ENCODE measurements at places on chromosomes 6 and 20.

DNA sequence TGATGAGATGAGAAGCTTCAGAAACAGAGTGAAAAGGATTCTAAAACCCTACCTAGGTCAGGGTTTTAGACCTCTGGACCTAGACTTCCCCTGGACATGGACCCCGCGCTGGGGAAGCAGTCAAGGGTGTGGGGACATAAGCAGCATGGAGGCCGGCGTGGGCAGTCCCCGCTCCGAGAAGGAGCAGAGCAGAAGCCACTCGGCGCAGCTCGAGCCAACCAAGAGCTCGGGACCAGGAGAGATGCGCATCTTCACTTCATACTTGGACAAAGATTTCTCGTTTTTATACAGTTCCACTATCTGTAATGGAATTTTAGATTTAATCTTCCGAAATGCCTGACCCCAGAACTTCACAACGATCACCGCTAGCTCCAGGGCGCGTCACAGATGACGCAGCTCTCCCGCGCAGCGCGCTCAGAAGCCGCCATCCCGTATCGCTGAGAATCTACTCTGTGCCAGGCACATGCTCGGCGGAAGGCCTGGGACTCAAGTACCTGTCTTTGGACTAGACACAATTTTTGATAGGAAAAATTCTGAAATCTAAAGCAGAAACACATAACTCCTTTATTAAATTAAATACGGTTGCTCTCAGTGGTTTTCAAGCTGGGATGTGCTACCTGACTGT lies 60.3 kb downstream of the WDR27 start:
- H3K27me3 ChIP-seq: no peaks in the 10 kb centered on the region
- peaks cover 8% of the 10 kb centered on the region for H3K36me3 ChIP-seq
- no peak for DNase-seq
- H3K27ac ChIP-seq: no peak overlapping the region
- H3K4me3 ChIP-seq: no peak overlapping the region
- no peaks in the 10 kb centered on the region for H3K4me1 ChIP-seq

DNA sequence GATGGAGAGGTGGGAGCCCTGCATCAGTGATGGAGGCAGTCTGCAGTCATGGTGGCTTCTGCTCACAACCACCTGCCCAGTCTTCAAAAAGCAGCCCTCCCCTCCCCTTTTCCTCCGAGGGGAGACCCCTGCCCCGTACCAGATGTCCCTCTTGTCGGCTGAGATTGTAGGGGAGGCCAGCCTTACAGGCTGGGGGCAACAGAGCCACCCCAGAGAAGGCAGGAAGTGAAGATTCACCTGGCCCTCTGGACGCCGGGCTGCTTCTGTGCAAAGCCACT lies 4.5 kb downstream of the TNFRSF6B start:
- H3K4me1 ChIP-seq: peaks cover 16% of the 10 kb centered on the region
- DNase-seq: no peak
- H3K4me3 ChIP-seq: no peak overlapping the region
- no peak overlapping the region for H3K27ac ChIP-seq

GRCh38 chr20:57927376-57927775 lies 217.6 kb upstream of the PMEPA1 start:
- no peaks in the 10 kb centered on the region for H3K27me3 ChIP-seq
- H3K36me3 ChIP-seq: no peaks in the 10 kb centered on the region

- H3K36me3 ChIP-seq: no peaks in the 10 kb centered on the region
- no peaks in the 10 kb centered on the region for H3K4me1 ChIP-seq
- H3K27ac ChIP-seq: no peak overlapping the region
- no peak for DNase-seq
Measured at GRCh38 chr6:168155193-168155592, 76.2 kb upstream of the FRMD1 start.

- no peaks in the 10 kb centered on the region for H3K4me1 ChIP-seq
- peak overlapping the region; percentile 96 for H3K27ac ChIP-seq
- DNase-seq: no peak
- no peaks in the 10 kb centered on the region for H3K36me3 ChIP-seq
- H3K4me3 ChIP-seq: peak overlapping the region; percentile 69
- no peaks in the 10 kb centered on the region for H3K27me3 ChIP-seq
Measured at GRCh38 chr6:28336284-28337120, 554 bp upstream of the ZSCAN31 start.

GRCh38 chr6:52735071-52735470 lies 28.2 kb downstream of the GSTA2 start:
- no peaks in the 10 kb centered on the region for H3K4me1 ChIP-seq
- H3K27ac ChIP-seq: no peak overlapping the region
- H3K4me3 ChIP-seq: no peak overlapping the region
- H3K27me3 ChIP-seq: no peaks in the 10 kb centered on the region

DNA sequence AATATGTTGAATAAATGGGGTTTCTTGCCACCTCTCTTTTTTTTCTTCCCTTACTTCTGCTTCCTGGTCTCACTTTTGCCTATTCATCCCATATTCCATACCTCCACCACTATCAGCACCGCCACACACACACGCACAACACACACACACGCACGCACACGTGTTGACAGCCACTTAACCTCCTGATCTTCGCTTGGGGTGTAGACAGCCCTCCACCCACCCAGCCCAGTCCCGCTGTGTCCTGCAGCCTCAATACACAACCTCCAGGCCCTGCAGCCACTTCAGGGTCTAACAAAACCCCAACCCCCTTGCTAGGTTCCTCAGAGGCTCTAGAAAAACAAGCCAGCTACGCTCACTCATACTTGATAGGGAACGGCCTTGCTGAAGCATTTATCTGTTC lies 72.3 kb downstream of the LINC00237 start:
- H3K27ac ChIP-seq: no peak overlapping the region
- no peaks in the 10 kb centered on the region for H3K36me3 ChIP-seq
- H3K27me3 ChIP-seq: no peaks in the 10 kb centered on the region
- no peak for DNase-seq
- H3K4me1 ChIP-seq: no peaks in the 10 kb centered on the region

DNA sequence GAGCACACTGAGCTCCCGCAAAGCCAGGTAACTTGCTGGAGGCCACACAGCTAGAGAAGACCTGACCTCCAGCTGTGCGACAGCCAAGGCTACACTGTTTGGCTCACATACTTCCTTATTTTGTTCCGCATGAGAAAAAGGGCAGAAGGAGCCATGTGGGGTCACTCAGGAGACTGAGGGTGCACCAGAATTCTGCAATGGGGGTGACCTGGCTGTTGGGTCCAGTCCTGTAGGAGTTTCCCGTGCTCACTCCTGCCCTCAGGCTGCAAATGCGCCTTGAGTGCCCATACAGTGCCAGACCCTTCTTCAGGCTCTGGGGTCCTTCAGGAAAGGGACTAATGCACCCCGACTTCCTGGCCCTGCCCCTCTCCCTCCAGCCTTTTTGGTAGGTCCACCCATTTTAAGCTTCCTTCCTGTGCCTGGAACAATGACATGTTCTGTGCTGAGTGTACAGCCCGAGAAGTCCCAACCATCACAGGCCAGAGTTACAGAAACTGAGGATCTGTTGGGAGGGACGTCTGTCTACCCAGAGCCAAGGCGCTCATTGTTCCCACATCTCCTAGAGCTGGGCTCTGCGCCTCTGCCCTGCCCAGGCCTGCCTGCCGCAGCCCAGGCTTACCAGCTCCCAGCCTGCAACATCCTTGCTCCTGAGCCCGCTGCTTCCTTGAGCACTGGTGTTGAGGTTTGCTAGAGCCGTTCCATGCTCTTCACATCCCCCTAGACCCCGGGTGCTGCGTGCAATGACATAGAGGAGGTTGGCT lies 33.5 kb upstream of the CD93 start:
- H3K36me3 ChIP-seq: no peaks in the 10 kb centered on the region
- no peaks in the 10 kb centered on the region for H3K27me3 ChIP-seq

GRCh38 chr6:241336-241865 lies 50.9 kb upstream of the DUSP22 start:
- no peak for DNase-seq
- no peaks in the 10 kb centered on the region for H3K36me3 ChIP-seq
- no peak overlapping the region for H3K27ac ChIP-seq
- H3K27me3 ChIP-seq: no peaks in the 10 kb centered on the region

GRCh38 chr6:118317581-118318563 lies 230.2 kb upstream of the PLN start:
- peaks cover 62% of the 10 kb centered on the region for H3K4me1 ChIP-seq
- peak overlapping the region; percentile 83 for H3K27ac ChIP-seq
- H3K27me3 ChIP-seq: no peaks in the 10 kb centered on the region
- no peaks in the 10 kb centered on the region for H3K36me3 ChIP-seq
- H3K4me3 ChIP-seq: peak overlapping the region; percentile 13

GRCh38 chr20:50274570-50275430 lies 84.2 kb downstream of the CEBPB start:
- peaks cover 4% of the 10 kb centered on the region for H3K4me1 ChIP-seq
- no peaks in the 10 kb centered on the region for H3K27me3 ChIP-seq
- peak overlapping the region; percentile 34 for H3K27ac ChIP-seq
- no peaks in the 10 kb centered on the region for H3K36me3 ChIP-seq
- no peak overlapping the region for H3K4me3 ChIP-seq

DNA sequence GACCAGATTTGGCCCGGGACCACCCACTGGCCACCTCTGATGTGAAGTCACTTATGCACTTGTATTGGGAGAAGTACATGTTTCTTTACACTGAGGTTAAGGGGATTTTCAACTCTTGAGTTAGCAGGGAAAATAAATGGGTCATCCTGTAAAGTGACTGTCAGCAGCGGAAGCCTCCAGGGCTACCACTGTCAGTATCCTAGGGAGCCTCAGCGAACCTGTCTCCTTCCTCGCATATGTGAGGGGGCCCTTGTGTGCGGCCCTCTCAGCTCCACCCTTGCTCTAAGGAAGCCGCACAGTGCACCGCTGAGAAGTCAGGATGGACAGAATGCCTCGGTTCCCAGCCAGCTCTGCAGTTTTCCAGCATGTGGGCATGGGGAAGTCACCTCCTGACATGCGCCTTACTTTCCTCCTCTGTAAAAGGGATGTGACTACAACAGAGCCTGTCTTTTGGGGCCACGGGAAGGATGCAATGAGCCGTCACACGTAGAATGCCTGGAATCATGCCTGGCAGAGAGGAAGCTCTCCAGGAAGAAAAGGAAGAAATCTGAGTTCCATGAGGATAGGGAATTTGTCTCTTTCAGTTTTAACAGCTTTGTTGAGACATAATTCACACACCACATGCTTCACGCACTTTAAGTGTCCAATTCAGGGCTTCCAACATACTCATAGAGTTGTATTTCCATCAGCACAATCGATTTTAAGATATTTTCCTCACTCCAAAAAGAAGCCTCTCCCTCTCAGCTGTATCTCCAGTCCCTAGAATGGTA lies 115.4 kb downstream of the SYCP2 start:
- H3K27me3 ChIP-seq: no peaks in the 10 kb centered on the region
- no peaks in the 10 kb centered on the region for H3K36me3 ChIP-seq
- no peak overlapping the region for H3K4me3 ChIP-seq
- DNase-seq: no peak
- no peak overlapping the region for H3K27ac ChIP-seq
- H3K4me1 ChIP-seq: no peaks in the 10 kb centered on the region

GRCh38 chr6:35359744-35360348 lies 17.5 kb downstream of the PPARD start:
- peaks cover 2% of the 10 kb centered on the region for H3K36me3 ChIP-seq
- H3K4me3 ChIP-seq: no peak overlapping the region
- no peaks in the 10 kb centered on the region for H3K27me3 ChIP-seq
- H3K27ac ChIP-seq: no peak overlapping the region
- DNase-seq: no peak
- H3K4me1 ChIP-seq: peaks cover 36% of the 10 kb centered on the region

DNA sequence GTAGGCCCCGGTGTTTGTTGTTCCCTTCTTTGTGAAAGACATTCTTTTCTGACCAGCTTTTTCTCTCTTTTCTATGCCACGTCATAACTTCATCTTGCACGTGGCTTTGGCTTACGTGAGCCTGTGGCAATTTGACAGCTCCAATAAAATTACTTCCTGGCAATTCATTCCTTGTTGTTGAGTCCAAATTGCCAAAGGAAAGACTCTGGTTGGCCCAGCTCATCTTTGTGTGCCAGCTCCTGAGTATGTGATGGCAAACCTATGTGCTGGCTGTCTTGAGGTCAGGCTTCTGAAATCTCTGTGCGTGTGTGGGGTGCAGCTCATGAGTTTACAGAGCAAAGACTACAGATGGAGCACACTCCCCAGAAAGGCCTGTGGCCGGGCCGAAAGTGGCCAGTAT lies 272.5 kb upstream of the SGK1 start:
- H3K4me1 ChIP-seq: no peaks in the 10 kb centered on the region
- no peaks in the 10 kb centered on the region for H3K36me3 ChIP-seq
- H3K4me3 ChIP-seq: no peak overlapping the region
- no peaks in the 10 kb centered on the region for H3K27me3 ChIP-seq
- no peak overlapping the region for H3K27ac ChIP-seq
- DNase-seq: no peak
